ENCODE measurements at places on chromosomes 5 and 9.

DNA sequence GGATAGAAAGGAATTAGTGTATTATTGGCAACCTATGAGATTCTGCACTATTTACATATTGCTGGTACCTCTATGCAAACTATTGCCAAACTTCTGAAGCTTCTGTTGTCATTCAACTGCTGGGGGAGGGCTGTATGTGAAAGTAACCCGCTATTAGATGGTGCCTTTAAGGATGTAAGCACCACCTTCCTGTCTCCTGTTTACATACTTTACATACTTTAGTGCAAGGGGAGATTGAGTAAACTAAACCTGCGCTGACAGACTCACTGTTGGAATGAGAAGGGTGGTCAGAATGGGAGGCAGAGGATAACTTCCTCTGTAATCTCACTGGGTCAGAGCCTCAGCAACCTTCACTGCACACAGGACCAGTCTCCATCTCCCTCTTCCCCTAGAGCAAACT is 123.8 kb downstream of the NR3C1 start:
- DNase-seq = no peak

- no peak for DNase-seq
These were observed 5.1 kb downstream of the RCL1 start for GRCh38 chr9:4797854-4798150.

DNA sequence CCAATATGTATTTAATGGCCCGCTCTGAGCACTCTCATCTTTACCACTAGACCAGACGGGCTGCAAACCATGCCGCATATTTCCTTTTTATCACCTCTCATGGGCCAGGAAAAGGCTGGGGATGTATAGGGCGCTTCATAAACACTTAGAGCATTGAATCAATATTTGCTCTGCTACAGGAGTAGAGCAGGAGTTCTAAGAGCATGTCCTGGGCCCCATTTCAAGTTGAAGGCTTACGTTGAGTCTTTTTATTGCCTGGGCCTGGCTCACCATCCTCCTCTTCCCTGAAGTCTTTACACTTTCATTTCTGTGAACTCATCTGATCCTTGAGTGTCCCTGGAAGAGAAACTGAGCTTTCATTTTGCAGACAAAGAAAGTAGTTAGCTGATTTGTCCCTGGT is 112.4 kb downstream of the FSTL4 start:
- DNase-seq = no peak

DNA sequence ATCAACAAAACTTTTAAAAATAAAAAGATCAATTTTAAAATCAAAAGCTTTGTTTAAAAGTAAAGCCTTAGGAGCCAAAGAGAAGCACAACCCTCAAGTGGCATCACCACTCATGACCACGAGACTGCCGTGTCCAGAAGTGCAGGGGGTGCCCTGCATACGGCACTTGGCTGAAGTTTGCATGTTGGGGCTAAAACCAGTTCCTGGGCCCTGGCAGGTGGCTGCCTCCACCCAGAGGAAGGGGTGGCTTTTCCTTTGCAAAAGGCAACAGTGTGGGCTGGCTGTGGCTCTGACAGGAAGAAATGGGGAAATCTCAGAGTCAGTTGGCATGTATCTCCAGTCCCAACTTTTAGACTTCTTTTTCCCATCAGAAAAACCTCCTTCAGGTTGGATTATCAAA is 15.3 kb downstream of the TRMO start:
- DNase-seq = no peak

GRCh38 chr5:117859176-117859575 is 1129.2 kb downstream of the DTWD2 start:
- DNase-seq = no peak

DNA sequence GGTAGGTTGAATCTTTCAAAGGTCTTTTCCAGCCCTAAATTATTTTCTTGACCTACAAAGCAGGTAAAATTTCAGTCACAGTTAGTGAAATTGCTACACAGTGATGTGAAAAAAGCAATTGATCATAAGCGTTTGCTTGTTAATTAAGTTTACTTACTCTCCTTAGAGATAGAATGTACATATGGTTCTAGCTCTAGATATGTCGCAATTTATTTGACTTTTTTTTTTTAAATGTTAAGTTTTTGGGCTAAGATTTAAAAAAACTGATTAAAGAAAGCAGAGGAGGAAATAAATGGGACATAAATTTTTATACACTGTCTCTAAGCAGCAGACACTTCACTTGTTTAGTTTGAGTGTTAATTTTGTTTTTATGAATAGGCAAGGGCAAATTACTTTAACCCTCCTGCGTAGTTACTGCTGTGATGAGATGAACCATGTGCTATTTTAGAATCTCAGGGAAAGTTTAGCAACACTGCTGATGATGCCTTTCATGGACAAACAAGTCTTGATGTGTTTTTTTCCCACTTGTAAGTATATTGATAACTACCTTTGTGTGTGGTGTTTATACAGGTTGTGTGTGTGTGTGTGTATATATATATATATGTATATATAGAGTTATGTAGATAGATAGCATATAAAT is 38.3 kb upstream of the FAM120AOS start:
- DNase-seq = no peak

- DNase-seq = no peak
These were observed 94.0 kb downstream of the ZNF608 start for GRCh38 chr5:124652514-124652819.

DNA sequence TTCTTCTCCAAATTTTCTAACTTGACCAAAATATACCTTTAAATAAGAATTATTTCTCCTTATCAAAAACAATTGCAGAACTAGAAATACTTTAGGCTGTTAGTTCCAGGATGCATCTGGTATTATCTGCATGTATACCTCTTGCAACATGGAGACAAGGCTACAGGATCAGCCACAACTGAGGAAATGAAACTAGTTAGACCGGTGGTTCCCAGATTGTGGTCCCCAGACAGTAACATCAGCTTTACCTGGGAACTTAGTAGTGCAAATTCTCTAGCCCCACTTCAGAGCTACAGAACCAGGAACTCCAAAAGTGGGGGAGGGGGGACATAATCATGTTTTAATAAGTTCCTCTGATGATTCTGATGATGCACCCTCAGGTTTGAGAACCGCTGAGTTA is 61.6 kb upstream of the C9orf72 start:
- DNase-seq = no peak

DNA sequence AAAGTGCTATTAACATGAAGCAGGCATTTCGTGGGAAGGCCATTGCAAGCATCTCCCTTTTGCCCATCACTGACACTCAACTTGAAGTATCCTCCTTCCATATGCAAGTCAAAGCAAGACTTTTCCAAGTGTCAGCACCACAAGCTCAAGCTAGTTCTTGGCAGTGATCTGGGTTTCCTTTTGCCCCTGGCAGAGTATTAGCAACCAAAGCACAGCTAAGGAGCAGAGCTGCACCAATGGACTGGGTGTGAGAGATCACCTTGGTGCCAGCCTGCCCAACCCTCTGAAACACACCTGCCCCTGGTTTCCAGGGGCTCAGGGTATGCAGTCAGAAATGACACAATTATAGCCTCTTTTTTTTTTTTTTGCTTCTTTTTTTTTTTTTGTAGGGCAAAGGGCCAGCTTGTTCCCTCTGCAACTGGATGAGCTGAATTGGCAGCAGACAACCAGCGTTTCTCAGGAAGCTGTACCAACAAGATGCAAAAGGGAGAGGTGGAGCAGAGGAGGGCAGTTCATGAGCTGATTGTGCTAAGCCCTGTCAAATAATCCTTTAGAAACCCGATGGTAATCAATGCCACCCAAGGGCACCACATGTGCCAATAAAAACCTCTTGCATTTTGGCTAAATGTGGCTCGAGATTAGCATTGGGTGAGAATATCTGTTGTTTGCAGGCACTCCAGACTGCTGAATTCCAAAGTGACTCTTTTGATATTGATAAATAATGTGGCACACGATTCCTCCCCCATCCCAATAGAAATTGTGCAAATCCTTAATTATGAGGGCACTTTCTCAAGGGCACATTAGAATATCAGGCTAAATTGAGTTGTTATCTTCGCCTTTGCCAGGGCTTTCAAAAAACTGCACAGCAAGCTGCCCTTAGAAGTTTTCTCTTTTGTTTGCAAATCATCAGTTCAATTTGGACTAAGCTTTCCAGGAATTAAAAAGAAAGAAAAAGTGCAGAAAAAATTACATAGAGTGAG is 192.4 kb downstream of the GAS1 start:
- no peak for DNase-seq

DNA sequence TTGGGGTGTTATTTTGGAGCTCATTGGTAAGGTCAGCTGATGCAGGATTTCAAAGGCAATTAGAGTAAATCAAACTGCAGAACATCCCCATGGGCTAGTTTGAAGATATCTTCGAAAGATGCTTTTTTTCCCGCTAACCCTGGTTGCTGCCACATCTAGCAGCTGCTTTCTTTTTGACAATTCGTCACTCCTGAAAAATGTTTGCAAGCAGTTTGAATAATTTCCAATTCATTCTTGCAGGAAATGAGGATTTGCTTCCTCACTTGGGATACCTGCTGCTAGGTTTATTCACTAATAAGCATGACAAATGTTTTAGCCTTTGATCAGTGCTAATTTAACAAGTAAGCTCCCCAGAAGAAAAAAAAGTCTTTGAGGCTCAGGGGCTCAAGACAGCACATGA is 649.6 kb upstream of the RORB start:
- DNase-seq = no peak

DNA sequence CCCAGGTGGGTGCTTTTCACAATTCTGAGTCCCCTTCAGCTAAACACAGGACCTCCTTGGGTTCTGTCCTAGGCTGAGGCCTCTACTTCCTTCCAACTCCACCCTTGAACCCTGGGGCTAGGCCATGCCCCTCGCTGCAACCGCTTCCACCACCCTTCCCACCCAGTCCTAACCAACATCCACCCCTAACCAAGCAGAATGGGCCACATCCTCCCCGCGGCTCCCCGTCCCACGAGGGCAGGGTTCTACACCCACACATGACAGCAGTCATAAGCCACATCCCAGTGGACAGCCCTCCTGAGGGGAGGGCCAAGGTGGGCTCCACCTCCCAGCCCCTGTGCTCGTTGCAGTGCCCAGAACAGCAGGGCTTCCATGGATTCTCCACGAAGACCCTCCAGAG is 65.8 kb downstream of the SHB start:
- DNase-seq = no peak

DNA sequence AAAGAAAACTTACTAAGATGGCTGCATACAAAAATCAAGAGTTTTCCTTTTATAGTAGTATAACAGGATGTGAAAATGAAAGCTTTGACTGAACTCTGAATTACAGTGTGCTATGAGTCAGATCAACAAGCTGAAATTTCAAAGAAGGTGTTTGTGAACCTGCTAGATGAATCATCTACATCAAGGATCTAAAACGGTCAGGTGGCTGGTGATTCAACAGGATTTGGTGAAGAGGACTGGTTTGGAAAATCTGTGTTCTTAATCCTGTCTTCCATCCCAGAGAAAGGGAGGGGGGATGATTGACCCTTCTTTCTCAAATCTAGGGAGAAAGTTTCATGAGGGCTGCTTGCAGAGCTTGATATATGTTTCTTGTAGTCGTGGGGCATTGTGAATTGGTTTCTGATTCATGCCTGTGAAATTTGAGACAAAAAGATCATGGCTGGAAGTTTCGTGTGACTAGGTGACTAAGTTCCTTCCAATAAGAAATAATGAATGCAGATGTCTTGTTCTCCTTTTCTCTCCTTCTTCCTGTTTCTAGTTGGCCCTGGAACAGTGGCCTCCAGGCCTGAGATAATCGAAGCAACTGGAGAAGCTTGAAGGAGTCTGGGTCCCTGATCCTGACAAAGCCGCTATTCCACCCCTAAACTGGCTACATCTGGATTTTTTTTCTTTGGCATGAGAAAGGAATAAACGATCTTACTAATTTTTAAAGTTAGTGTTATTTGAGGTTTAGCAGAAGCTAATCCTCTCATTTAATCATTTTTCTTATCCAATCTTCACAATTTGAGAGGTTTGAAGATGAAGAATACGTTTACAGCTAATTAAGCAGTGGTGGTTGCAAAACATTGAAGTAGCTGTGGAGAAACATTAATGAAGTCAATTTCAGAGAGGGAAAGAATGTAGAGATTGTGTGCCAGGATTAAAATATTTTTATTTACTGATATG is 67.2 kb downstream of the MRPS30 start:
- no peak for DNase-seq

DNA sequence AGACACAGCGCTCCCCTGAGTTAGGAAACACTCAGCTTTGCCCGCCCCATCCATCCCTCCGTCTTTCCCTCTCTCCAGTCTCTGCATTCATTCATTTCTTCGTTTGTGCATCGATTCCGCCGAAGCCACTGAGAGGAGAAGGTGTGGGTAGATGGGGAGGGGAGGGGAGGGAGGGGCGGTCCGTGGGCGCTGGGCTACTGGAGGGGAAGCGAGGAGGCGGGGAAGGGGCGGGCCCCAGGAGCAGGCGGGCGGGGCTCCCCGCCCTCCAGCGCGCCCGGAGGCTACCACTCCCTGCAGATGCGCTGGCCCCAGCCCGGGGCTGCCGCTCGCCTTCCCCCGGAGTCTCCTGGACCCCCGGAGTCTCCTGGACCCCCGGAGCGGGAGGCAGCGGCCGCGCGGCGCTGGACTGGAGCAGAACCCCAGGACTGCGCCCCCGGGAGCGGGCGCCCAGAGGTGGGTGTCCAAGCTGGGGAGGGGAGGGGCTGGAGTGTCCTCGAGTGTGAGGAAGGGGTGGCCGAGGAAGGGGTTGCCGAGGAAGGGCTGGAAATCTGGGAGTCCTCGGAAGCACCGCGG is 159.5 kb downstream of the C9orf152 start:
- DNase-seq = peak; percentile 44

- no peak for DNase-seq
These were observed 159.5 kb upstream of the CDH10 start for GRCh38 chr5:24804221-24804681.

DNA sequence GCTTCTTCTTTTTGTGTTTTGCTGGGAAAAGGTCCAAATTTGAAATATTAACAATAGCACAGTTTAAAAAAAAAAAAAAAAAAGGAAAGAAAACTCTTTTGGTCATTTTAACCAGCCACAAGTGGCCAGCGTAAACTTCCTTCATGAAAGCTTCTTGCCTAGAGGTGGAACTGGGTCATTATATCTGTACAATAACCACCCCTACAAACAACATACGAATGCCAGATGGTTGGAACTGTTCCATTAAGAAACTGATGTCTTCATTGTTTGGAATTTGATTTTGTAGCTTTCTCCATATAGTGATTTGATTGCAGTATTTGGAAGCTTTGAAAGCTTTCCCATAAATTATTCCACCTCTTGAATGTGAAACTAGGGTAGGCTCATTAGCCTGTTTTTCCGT is 18.3 kb upstream of the LPAR1 start:
- no peak for DNase-seq

GRCh38 chr9:126755317-126755875 is 49.4 kb upstream of the ZBTB43 start:
- DNase-seq = no peak

DNA sequence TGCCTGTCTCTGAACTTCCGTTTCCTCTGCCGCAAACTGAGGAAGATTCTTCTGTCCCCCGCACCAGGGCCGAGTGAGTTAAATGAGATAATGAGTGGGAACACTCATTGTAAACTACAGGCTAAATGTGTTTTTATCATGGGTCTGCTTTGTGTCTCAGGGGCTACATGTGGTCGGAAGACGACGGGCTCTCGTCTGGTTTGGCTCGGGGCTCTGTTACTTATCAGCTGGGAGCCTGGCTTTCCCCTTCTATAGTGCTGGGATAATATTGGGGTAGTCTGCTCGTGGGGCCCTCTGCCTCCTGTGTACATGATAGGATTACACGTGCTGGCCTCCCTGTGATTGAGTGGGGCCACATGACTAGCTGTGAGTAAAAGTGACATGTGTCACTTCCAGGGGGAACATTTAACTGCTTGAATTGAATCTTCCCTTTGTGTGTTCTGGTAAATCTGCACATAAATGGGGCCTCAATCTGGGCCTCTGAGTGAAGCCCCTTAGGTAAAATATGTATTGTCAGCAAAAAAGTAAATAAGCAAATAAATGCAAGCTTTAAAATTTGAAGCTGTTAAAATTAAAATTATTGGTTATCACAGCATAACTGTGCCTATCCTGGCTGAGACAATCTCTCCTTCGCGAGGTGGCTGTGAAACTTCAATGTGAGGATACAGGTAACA is 86.9 kb upstream of the SH3PXD2B start:
- no peak for DNase-seq
